ENCODE measurements at places on chromosomes 7 and 10.
A peak's percentile ranks its signal among the peaks of the same experiment; 100 is the strongest.

DNA sequence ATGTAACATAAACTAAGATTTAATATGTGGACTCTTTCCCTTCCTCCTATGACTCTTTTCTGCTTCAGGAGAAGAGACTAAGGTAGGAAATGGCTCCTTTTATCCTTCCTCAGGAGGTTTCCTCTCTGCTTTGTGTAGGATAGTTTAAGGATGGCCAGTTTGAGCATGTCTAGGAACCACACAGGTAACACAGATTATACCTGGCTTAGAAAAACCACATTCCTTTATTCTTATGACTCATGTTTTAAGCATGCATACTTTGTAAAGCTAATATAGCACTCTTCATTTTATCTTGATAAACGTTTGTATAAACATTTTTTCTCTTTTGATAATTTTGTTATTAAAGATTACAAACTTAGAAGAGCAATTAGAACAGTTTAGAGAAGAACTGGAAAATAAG, 57.8 kb downstream of the CYP51A1 start:
- no peak for DNase-seq

- DNase-seq = no peak
These were observed 610.5 kb downstream of the KCNMA1 start for GRCh38 chr10:77027141-77027540.

- DNase-seq = no peak
These were observed 1042.0 kb downstream of the GRM8 start for GRCh38 chr7:126210707-126211106.

DNA sequence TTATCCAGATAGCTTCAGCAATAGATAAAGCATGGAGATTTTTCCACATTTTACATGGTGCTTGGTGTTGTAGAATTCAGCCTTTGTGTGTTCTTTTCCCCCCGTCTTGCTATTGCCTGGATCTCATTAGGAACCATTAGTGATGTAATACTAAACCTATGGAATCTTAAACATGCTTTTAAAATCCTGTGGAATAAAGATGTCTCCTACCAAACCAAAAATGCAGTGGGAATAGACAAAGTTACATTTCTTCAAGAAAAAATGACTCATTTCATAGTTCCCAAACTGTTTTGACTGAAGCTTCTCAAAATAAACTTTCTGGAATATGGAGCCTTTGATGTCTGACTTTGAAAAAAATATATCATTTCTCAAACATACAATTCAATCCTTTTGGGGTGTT, 44.0 kb downstream of the CALD1 start:
- no peak for DNase-seq

- no peak for DNase-seq
These were observed 36.1 kb downstream of the XPNPEP1 start for GRCh38 chr10:109887243-109887642.

DNA sequence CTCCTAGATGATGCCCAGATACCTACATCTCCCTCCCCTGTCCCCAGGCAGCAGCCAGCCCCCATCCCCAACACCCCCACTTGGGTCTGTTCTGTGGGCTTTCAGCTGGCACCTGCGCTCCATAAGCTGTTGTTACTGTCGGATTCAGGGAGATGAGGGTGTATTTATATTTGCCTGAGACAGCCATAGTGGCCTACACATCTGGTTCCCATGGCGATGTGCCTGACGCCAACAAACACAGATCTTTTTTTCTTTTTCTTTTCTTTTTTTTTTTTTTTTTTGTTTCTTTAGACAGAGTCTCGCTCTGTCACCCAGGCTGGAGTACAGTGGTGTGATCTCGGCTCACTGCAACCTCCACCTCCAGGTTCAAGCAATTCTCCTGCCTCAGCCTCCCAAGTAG, 73.1 kb downstream of the CLIP2 start:
- DNase-seq = no peak

- DNase-seq = no peak
These were observed 55.1 kb downstream of the KCTD7 start for GRCh38 chr7:66683770-66684123.

- DNase-seq = no peak
These were observed 37.9 kb downstream of the SVIL start for GRCh38 chr10:29596826-29597225.

GRCh38 chr10:119061926-119062325, 18.7 kb downstream of the EIF3A start:
- no peak for DNase-seq

DNA sequence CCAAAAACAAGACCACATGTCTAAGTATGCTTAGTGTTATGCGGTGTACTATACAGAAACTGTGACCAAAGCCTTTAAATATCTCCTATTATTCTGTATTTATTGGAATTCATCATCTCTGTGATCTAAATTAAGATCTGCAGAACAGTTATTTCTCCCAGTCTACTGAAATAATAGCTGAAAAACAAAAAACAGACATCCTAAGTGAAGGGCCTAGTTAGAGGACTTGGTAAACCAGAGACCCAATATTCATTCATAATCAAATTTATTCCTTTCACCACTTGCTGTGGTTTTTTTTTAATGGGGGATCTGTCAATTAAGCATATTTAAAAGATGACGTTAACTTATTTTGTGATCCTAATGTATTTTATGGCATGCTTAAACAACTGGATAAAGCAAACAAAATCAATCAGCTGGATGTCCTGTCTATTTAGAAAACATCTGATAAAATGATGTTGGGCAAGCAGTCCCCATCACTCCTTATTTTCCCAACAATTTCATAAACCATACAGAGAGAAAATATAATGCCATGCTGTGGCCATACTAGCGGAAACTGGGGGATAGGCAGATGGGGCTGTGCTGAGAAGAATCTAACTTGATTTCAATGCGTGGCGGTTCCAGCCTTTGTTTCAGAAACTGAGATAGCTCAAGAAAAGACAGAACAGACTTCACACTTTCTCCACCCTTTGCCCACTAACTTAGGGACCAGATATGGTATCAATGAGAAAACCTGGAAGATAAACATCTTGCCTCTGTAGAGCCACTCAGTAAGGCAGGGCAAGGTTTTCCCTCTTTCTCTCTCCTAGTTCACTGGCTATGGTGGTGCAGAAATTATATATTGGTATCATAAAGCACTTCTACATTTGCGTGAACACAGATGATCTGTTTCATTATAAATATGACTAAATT, 32.9 kb downstream of the ICA1 start:
- DNase-seq = no peak

DNA sequence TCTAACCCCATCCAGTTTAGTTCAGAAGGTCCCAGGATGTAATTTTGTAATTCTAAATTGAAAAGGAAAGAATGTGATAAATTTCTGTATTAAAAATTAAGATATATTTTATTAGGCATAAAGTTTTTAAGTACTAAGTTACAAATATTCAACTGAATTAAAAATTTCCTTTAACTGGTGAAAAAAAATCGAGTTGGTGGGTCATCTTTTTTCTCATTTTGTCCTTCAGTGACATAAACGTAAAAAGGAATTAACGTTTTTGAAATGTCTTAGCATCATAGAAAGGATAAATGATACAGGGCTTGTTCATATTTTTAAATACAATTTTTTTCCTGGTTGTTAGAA, 88.5 kb downstream of the BTRC start:
- no peak for DNase-seq

GRCh38 chr10:47363781-47364180, 15.6 kb downstream of the RBP3 start:
- DNase-seq = no peak

DNA sequence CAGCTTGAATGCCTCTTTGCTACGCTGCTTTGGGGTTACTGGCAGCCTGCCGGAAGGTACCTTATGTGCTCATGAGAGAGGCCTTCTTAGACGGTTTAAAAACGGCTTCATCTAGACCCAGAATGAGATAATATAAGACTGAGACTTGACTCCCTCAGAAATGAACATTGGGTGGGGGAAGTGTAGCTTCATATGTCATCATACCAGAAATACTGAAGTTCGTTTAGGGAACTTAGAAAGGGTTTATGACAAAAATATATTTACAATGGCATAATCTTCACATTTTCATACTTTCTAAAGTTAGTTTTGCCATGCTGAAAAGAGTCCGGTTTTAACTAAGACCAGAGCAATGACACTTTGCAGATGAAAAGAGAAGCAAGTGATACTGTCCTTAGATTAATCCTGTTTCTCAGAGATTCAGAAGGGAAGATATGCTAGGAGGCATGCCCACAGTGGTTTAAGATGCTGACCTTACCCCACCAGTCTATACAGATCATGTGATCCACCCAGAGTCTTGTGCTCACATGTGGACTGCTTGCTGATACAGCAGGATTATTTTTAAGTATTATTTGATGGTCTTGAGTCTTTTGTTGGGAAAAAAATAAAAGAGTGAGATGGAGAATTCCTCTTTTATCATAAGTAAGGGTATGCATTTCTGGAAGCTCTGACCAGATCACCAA, 40.8 kb upstream of the HGF start:
- no peak for DNase-seq

DNA sequence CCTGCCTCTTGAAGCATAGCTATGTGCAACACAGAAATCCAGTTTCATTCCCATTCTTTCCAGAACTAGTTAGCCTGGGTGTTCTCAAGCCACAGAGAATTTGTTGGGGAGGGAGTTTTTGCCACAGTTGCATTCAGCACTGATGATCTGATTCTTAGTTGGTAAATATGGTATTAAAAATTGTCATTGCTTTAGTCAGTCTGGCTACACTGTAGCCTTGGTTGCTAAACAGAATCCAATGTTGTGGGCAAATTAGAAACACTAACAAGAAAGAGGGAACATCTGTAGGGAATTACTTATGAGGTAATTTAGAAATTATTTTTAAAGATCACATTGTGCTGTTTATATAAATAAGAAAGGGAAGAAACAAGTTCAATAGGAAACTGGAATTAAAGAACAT, 57.0 kb upstream of the CC2D2B start:
- peak; percentile 3 for DNase-seq

GRCh38 chr7:37578350-37578749, 105.2 kb upstream of the GPR141 start:
- no peak for DNase-seq

GRCh38 chr10:132951926-132952325, 9.6 kb upstream of the CFAP46 start:
- no peak for DNase-seq

DNA sequence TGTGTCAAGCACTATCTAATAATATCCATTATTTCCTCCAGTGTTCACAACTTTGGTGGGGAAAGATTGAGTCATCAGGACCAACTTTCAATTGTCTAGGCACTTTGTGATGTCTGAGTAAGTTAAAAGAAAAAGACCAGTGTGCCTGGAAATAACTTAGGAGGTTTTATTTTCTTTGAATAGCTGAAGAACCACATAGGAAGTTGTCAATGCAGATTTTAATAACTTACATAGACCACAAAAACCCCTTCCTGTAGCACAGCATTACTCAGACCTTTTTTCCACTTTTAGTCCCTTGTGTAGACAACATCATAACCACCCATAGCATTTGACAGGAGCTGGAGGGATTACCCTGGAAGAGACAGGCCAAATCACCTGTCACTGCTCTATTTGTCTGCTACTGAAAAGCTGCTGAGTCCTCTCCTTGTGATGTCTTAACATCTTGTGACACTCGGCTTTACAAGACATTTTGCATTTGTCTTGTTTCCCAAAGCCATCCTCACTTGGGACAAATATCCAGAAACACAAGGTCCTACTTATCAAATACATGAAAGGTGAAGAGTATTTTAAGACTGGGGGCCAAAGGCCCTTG, 241.5 kb upstream of the PTER start:
- no peak for DNase-seq

- no peak for DNase-seq
These were observed 994.1 kb downstream of the KCNMA1 start for GRCh38 chr10:76643511-76643911.

DNA sequence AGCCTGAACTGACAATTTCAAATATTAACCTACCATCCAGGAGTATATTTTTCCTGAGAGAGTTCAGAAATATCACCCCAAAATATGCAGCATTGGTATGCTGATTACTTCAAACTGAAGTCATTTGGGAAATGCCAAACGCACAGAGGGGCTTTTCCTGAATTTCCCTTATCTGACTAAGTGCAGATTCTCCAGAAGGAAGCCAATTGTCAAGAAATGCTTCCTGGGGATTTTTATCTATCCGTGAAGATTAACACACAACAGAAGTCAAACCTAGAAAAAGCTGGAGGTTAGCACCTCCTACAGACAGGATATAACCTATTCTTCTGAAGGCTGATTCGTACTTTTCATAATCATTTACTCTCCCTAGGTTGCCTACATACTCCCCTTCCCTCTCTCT, 91.0 kb downstream of the AKR1D1 start:
- DNase-seq = no peak

- DNase-seq = no peak
These were observed 2.5 kb downstream of the ENTPD1 start for GRCh38 chr10:95758351-95759025.

DNA sequence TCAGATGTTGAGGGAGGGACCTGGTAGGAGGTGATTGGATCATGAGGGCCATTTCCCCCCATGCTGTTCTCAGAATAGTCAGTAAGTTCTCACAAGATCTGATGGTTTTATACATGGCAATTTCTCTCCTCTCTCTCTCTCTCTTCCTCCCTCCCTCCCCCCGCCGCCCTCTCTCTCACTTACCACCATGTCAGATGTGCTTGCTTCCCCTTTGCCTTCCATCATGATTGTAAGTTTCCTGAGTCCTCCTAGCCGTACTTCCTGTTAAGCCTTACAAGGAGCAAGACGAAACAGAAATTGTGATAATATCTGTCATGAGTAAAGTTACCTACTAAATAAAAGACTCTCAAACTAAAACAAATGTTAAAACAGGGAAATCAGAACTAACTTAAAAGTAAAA, 19.9 kb upstream of the GPR141 start:
- no peak for DNase-seq

DNA sequence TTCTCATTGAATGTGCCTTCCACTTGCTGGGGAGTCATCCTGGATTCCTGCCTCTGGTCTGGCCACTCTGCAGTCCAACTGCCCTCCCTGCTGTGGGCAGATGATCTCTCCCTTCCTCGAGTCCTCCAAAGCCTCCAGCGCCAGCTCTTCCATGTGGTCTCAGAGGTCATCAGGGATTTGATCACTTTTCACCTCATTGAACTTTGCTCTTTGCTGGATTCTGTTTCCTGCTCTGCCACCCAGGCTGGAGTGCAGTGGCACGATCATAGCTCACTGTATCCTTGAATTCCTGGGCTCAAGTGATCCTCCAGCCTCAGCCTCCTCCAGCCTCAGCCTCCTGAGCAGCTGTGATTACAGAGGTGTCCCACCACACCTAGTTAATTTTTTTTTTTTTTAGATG, 22.1 kb upstream of the TBXAS1 start:
- DNase-seq = no peak

Data from GM04504 (cell line).